ENCODE measurements at places on chromosomes 2 and 18.

- no peak for DNase-seq
Measured at GRCh38 chr18:8326763-8327394, 282.4 kb upstream of the RAB12 start.

DNA sequence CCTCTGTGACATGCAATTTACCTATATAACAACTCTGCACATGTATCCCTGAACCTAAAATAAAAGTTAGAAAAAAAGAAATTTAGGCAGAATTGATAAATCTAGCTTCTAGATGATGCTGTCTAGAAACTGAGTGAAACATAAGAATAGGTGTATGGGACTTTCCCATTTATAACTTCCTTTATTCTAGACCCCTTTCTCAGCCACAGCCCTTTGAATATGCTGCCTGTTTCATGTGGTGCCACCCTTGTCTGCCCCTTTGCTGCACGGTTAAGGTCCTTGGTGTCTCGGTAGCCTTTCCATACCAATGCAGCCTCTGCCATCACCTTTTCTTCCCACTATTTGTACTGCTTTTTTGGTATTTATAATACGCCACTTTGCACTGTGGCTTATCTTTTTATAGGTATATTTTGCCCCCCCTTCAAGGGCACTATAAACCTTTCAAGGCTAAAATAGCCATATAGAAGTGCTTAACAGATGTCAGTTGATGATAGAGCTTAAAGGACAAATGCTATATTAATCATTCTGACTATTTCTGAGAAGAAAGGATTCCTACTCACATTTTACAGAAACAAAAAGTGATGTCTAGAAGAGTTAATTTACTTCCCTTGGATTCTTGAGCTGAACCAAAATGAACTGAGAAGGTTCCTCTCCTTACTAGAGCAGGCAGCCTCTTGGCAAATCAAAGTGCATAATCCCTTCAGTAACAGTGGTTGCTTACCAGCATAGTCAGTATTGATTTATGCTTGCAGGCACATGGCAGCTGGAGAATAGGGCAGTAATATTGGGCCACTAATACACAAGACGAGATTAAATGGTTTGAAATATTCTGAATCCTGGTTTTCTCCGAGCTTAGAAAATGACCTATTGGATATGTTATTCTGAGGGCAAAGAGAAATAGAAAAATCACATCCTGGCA, 88.1 kb upstream of the CYP26B1 start:
- no peak for DNase-seq

DNA sequence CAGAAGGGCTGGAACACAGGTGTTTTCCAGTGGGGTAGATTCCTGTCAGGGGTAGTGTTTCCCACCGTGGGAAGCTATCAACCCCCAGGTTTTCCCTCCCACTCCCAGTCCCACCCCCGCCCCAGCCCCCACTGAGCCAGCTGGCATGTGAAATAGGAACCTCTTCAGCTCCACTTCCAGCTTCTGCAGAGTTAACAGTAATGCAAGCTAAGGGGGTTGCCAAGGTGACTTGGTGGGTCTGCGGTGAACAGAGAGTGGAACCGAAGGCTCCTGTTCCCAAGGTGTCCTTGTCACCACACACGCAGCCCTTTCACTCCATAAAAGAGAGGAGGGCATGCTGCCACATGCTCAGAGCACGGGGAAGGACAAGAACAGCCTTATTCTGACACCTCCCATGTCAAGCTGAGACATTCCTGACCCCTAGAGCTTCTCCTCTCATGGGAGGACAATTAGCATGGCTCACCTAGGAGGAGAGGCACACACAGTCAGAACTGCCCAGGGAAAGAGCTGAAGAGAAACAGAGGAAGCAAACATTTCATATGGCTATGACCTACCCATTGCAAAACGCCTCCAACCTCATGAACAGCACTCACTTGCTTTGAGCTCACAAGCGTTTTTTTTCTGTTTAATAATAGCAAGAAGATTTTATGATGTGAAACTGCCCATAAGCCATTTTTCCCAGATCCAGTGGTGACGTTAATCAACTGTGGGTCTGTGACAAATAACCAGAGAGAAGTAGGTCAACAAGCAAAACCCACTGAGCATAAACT, 39.8 kb upstream of the TBC1D8 start:
- DNase-seq, result no peak

DNA sequence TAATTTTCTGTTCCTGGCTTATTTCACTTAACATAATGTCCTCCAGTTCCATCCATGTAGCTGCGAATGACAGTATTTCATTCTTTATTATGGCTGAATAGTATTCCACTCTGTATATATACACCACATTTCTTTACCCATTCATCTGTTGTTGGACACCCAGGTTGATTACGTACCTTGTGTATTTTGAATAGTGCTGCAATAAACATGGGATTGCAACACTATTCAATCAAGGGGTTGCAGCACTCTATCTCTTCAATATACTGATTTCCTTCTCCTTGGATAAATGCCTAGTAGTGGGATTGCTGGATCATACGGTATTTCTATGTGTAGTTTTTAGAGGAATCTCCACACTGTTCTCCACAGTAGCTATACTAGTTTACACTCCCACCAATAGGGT, 61.3 kb downstream of the THADA start:
- no peak for DNase-seq

DNA sequence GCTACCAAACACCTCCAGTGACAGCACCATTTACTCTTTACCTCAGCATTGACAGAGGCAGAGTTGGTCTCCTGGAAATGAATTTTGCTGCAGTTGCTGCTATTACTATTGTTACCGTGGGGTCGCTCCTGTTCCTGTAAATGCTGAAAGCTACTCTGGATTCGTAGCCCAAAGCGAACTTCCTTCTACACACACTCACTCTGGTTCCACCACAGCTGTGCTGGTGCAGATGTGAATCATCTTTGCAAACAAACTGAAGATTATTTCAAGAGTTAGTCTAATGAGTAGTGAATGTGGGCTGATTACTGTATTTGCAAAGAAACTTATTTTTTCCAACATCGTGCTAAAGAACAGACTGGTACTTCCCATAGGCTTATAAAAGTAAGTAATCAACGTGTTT, 304.0 kb downstream of the LPIN1 start:
- DNase-seq, result no peak

GRCh38 chr2:134988994-134989605, 58.1 kb downstream of the MAP3K19 start:
- DNase-seq, result peak; percentile 53

DNA sequence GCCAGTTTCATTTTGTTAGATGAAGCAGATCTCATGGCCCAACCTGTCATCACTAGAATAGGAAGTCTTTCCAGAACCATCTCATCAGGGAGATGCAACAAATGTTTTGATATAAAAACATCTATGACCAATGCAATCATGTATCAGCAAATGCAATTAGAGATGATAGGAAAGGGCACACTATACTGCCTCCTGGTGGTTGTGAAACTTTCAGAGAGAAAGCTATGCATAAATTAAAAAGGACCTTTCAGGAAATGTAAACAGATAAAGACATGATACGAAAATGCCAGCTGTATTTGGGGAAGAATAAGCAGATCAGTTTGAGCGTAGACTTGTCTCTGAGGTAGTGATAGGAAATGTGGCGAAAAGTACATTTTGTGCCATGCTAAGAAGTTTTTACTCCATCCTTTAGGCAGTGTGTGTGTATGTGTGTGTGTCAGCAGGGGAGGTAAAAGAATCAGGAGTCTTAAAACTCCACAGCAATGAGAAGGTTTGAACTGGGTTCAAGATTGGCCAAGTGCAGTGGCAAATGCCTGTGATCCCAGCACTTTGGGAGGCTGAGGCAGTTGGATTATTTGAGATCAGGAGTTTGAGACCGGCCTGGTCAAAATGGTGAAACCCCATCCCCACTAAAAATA, 479.3 kb downstream of the CPS1 start:
- peak; percentile 9 for DNase-seq

GRCh38 chr2:169294001-169294675, 68.2 kb downstream of the LRP2 start:
- no peak for DNase-seq

- DNase-seq, result no peak
Measured at GRCh38 chr2:21812766-21813165, 689.0 kb downstream of the TDRD15 start.

DNA sequence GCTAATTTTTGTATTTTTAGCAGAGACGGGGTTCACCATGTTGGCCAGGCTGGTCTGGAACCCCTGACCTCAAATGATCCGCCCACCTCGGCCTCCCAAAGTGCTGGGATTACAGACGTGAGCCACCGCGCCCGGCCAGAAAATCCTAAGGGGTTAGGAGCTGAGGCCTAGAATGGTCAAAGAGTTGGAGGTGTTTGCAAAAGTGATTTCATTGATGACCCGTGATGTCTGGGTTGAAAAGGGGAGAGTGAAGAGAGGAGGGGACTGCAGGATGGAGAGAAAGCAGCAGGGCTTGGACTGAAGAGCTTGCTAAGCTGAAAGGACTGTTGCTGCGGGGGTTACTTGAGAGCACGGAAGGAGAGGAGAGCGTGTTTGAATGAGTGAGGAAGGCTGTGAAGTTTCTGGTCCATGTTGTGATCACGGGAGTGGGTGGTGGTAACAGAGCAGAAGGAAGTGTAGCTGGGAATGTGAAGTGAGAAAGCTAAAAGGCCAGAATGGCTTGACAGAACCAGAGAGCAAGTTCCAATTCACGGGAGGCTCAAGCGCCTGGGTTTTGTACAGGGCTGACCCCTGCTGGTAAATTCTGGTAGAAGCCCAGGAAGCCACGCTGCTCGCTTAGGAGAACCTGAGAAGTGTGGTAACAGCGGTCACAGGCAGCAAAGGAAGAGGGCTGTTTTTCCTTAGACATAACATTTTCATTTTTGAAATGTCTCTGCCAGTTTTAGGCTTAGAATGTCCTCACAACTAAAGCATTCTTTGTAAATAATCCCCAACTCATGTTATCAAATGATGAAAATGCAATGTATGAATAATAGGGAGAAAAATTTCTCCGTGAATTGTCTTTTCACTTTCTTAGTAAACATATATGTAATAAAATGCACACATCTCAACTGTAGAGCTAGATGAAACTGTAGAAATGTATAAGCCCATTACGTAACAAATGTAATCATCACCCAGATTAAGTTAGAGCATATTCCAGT, 40.5 kb upstream of the ACTR2 start:
- peak; percentile 54 for DNase-seq

GRCh38 chr2:15662026-15662425, 70.4 kb downstream of the DDX1 start:
- no peak for DNase-seq

DNA sequence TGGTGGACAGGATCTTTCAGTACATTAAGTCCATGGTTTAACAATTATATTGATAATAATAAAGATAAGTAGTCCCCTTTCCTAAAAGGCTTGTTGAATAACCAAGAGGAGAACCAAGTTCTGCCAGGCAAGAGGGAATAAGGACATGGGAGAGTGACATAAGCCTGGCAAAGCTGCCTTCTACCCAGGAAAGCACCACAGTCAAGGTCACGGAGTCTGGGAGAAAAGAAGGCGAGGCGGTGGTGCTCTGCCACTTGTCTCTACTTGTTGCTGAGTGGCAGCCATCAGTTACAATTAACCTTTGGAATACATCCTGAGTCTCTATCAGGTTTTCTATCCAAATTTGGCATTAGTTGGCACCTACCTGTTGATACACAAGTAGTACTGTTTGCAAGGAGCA, 101.7 kb upstream of the GATA6 start:
- no peak for DNase-seq

- no peak for DNase-seq
Measured at GRCh38 chr2:182558564-182558963, 131.7 kb upstream of the PDE1A start.

DNA sequence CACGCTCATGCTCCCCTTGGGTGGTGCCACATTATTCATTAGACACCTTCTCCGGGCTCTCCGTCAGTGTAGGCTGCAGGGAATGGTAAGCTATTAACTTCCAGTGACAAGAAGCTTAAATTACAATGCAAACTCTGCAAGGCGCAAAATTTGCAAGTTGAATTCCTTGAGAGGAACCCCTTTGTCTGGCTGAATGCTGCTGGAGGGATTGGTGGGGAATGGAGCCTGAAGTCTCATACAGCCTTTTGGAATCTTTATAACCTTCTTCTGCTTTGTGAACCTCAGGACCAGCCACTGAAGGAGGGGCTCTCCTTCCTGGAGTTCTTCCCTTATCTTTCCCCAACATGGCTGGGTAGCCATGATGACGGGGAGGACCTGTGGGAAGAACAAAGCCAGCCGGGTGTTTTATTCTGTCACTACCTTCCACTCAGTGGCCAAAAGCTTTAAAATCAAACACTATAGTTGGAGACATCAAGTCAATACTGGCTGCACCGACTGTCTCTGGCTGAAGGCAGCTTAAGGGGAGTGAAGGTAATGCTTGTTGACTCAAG, 220.9 kb upstream of the EPHA4 start:
- DNase-seq, result no peak

- no peak for DNase-seq
Measured at GRCh38 chr18:46660957-46661749, 4.1 kb upstream of the LOXHD1 start.

DNA sequence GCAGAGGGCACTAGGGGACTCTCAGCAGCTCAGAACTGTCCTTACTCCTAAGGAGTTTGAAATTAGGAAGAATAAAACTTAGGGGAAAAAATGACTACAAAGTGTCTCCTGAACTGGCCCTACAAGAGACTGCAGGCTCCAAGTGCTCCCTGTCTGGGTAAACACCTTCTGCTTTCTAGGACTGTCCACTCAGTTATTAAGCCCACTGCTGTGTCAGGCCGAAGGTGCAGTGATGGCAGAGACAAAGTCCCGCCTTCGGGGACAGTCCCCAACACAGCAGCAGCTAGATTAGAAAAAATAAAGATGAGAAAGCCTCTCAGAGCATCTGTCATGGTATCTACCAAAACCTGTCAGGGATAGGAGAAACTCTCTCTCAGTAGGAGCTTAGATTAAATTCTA, 28.3 kb downstream of the TWIST2 start:
- DNase-seq, result no peak

GRCh38 chr2:41042343-41042742, 590.5 kb upstream of the SLC8A1 start:
- no peak for DNase-seq

DNA sequence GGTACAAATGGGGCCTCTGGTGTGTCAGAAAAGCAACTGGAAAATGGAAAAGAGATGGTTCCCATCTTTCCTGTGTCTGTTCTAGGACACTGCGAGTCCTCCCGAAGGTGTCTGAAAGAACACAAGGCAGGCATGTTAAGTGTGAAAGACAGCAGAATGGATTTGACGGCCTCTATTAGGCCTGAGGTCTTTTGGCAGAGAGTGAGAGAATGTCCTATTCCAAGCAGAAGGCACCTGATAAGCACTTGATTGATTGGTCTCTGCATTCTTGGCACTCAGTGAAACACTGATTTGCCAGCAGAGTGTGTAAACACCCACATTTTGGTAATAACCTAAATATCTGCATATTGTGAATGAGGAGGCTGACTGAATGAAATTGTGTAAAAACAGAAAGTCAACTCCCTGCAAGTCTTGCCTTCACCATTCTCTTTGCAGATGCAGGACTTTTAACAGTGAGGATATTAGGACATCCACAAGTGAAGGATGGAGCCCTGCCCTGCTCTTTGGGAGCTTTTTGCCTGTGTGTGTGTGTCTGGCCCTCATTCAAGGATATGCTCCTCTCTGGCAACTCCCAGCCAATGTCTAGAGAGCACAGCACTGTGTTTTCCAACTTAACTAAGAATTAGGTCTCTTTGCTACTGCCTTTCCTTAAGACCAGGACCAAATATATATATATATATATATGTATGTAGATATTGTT, 698.3 kb downstream of the NRXN1 start:
- no peak for DNase-seq

- no peak for DNase-seq
Measured at GRCh38 chr2:101114815-101115214, 36.4 kb downstream of the TBC1D8 start.
